Dermis microvascular lymphatic vessel endothelial cell (primary cell): ENCODE measurements at places on chromosomes 12 and 14.

DNA sequence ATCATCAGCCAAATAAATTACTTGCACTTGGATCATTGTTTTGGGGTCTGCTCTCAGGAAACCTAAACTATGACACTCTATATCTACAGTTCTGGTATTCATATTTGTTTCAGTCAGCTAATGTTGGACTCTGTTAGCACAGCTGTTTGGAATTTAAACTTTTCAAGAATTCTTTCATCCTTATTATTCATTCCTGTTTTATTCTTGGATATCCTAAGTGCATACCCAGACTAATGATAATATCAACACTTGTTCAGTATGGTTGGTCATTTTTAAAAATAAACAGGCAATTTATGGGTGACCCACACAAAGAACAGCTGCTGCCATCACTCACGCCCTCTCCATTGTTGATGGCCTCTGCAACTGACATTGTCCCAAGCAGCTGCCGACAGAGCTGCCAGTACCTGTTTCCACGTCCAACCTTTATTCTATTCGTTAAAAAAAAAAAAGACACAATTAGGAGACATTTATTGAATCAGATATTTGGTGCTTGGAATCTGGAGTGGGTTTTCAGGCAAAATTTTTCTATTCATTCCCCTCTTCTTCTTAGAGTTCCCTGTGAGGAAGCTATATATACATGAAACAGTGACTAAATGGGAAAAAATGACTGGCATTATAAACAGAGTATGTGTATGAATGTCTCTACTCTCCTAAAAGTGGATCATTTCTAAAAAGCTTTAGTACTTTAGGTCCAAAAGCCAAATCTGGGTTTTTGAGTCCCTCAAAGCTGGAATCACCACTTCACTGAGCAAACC, 252.1 kb upstream of the NAV3 start:
- DNase-seq = no peak

- peak; percentile 69 for DNase-seq
Measured at GRCh38 chr14:22837114-22837749, 847 bp downstream of the MMP14 start.

GRCh38 chr12:16086942-16087341, 175.8 kb downstream of the DERA start:
- DNase-seq = no peak

- DNase-seq = no peak
Measured at GRCh38 chr12:41585784-41586183, 397.7 kb downstream of the PDZRN4 start.

DNA sequence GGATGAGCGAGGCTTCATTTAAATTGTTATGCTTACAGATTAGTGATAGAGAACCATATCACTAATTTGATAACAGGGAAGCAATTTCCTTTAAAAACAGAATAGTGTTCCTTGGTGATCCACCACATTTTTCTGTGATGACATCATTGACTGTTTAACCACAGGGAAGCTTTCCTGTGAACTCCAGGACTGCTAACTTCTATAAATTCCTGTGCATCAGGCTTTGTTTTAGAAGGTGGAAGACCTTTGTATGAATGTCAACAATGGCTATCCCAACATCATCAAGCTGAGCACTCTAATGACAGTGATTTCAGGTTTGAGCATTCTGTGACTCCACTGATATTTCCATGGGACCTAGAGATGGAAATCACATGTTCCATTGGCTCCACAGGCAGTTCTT, 177.1 kb downstream of the RMST start:
- DNase-seq = no peak

- DNase-seq = no peak
Measured at GRCh38 chr12:89424389-89424788, 72.1 kb upstream of the DUSP6 start.

GRCh38 chr14:32733015-32733414, 205.7 kb upstream of the NPAS3 start:
- DNase-seq = no peak

DNA sequence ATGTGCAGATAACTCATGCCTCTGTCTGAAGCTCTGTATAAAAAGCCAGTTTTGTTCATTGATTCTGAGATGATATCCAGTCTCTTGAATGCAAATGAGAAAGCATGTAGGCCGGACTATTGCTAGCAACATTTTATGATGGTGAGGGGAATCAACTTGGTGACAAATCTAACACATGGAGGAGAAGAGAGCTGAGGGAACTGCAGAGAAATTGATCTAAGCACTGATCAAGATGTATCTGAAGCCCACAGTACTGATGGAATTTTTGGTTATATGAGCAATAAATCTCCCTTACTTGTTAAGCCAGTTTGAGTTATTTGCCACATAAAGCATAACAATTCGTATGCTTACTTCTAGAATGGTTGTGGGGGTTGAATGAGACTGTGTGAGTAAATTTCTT, 295.6 kb upstream of the DDHD1 start:
- DNase-seq = no peak

DNA sequence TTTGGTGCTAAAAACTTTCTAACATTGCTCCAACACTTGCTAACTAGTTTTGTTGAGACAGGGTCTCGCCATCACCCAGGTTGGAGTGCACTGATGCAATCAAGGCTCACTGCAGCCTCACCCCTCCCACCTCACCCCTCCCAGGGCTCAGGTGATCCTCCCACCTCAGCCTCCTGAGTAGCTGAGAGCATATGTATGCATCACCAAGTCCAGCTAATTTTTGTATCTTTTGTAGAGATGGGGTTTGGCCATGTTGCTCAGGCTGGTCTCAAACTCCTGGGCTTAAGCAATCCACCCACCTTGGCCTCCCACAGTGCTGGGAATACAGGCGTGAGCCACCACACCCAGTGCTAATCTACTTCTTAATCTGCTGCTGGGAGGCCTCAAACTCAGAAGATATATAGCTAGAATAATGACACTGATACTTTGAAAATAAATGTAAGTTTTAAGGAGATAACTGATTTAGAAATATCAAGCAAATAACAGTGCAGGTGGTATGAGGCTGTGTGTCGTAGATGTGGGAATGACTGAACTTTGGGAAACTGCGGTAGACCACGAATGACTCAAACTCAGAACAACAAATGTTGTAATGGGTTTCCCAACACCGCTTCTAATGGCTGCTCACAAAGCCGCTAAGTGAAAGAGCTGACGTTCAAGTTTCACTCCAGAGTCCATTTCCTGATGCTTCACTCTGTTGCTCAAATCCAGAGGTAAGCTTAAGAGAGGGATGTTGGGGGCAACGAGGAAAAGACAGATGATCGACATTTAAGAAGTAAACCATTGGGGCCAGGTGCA, 10.0 kb downstream of the TMCC3 start:
- no peak for DNase-seq

DNA sequence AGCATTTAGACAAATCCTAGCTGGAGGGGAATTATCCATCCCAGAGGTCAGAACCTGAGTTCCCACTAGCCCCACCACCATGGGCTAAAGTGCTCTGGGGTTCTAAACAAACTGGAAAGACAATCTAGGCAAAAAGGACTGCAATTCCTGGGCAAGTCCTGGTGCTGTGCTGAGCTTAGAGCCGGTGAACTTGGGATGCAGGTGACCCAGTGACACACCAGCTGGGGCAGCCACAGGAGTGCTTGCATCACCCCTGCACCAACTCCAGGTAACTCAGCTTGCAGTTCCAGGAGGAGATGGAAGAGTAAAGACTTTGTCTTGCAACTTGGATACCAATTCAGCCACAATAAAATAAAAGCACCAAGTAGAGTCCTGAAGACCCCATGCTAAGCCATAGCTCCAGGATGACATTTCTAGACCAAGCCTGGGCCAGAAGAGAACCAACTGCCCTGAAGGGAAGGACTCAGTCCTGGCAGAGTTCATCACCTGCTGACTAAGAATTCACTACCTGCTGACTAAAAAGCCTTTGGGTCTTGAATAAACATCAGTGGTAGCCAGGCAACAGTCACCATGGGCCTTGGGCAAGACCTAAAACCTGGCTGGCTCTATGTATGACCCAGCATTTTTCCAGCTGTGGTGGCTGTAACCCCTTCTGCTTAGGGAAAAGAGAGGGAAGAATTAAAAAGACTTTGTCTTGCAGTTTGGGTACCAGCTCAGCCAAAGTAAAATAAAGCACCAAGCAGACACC, 223.4 kb upstream of the DIO2 start:
- no peak for DNase-seq

DNA sequence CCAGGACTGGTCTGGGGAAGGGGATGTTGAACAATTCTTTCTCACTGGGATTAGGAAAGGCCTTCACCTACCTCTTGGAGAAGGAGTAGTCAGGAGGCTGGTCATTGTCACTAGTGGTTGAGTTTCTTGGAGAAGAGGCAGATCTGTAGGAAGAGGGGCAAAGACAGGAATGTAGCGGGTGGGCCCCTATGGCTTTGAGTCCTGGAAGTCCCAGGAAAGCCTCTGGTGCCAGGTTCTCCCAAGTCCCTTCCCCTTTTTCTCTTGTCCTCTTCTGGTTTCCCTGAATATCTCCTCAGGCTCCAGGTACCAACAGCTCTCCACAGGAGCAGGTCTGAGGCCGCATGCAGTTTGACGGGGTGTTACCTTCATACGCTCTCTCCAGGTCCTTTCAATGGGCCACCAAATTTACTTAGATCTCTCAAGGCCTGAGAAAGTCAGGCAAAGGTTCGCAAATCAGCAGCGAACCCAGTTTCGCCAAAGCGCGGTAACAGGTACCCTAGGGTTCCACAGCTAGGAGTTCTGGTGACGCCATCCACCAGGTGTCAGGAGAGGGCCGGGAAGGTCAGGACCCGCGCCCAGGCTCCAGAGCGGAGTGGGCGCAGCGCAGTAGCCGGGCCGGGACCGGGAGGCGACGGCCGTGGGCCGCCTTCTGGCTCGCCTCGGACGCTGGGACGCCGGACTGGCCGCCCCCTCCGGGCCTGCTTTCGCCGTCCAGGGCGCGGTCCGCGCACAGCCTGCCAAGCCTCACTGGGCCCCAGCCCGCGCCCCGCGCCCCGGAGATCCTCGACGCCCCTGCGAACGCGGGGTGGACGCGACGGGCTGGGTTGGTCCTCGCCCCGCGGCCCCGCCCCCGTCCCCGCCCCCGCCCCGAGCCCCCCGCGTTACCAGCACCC, 795 bp downstream of the SMAGP start:
- DNase-seq = no peak

DNA sequence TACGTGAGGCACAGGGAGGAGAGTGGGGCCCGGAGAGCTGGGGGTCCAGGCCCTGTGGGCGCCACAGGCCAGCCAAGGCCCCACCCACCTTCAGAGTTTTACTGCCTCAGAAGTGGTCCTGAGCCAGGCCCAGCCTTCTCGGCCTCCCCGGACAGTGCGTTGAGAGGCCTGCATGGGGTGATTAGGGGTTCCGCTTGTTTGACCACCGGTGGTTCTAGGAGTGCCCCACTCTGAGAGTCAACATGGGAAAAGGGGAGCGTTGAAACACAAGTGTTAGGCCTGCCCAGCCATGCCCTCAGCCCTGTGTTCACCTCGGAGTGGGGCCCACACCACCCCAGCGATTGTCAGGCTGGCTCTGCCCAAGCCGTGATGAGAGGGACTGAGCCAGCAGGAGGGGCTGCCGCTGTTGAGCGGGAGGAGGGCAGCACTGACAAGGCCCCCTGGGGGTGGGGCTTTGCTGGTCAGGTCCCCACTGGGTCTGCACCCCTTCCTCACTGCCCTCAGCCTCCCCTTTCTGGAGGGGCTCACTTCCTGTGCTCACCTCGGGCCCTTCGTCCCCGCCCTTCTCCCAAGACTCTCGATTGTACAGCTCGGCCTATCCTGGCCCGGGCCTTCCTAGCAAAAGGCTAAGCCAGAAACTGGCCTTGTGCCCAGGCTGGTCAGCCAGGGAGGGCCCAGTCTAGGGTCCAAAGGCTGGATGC, 4.8 kb downstream of the CKB start:
- no peak for DNase-seq

- DNase-seq = no peak
Measured at GRCh38 chr12:115199831-115200230, 515.9 kb upstream of the TBX3 start.

DNA sequence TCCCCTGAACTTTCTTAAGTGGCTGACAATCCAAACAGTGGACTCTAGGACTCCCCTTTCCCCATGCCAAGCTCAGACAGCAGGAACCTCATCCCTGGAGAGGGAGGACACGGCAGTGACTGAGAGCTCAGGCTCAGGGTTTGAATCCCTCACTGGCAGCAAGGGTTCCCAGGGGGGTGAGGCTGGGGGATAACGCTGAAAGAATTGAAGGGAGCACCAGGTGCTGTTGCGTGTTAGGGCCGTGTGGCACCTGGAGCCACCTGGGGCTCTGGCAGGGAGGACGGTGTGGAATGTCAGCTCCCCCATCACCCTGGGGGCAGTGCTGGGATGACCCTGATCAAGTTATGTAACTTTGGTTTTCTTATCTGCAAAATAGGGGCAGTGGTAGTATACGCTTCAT, 40.1 kb downstream of the ANO2 start:
- DNase-seq = no peak

DNA sequence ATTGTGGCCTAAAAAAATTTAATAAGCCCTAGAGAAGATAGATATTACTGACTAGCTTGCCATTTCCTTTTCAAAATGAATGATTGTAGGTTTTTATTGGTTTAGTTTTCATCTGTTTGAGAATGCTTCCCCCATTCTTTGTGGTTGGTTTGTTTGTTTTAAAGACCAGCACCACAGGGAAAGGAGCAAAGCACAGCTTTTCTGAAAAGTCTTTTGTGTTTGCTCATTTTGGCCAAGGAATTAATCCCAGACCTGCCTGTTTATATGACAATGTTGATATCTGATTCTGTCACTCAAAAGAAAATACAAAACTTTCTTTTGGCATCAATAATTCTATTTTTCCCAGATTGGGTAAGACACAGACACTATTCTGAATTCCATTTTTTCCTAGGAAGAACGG, 312.5 kb upstream of the FLRT2 start:
- DNase-seq = no peak

DNA sequence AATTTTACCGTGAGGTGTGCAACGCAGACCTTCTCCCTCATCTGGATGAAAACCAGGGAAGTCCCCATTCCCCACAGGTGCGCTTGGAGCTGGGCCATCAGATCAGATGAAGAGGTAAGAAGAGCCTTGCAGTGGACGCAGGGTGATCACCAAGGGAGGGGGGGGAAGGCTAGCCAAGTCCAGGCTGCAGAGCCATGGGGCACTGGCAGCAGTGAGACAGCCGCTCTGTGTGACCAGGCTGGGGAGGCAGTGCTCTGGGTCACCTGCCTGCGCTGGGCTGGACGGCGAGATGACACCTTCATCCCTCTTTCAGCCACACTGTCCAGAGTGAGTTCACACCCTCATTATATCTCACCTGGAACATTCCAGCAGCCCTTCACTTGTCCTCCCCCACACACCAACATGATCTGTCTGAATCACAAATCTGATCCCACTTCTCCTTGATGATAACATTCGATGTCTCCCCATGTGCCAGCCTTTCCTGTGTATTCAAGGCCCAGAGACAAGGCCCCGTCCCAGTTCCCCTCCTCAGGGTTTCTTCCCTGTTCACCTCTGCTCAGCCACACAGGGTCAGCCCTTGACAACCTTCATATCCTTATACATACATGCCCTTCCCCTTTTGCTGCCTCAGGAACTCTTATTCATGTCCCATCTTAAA, 65.9 kb upstream of the VASH1 start:
- no peak for DNase-seq

- DNase-seq = peak; percentile 83
Measured at GRCh38 chr12:117674313-117674712, 294.5 kb downstream of the KSR2 start.
